ENCODE measurements at places on chromosomes 5 and 9.

- no peak for DNase-seq
These were observed 83.0 kb upstream of the GLIS3 start for GRCh38 chr9:4382722-4383317.

DNA sequence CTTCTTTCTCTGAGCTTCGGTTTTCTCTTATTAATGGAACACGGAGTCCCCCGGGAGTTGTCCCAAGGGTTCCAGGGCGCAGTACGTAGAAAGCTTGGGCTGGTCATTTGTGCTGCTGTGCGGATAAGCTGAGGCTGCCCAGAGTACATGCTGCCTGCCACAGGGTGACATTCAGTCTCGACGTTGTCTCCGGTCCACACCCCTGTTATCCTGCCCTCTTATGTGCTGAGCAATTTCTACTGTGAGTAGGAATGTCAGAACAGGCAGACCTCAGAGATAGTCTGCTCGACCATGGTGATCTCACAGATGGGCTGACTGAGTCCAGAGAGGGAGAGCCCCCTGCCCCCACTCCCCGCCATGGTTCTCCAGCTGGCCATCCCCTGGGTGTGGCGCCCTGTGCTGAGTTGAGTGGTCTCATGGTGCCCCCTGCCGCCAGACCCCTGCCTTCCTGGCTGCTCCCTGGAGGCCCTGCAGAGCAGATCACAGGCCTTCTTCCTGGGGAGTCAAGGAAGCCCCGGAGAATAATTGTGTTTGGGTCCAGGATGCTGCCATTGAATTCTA, 124.0 kb downstream of the RGS3 start:
- no peak for DNase-seq

GRCh38 chr5:147554261-147554817, 44.5 kb upstream of the DPYSL3 start:
- DNase-seq, result no peak

DNA sequence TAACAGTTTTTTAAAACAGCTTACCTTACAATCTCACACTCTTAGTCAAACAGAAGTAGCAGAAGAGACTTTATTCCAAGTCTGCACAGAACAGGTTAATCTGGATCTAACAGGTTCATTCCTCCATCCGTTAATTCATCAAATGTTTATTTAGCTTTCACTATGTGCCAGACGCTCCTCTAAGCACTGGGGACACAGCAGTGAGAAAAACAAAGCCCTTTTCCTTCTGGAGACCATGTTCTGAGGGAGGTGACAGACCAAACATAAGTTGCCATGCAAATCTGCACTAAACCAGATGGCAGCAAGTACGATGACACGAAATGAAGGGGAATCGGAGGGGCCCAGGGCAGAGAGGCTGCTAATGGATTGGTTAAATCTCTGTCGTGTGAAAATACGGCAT, 17.1 kb upstream of the GLIPR2 start:
- DNase-seq, result no peak

DNA sequence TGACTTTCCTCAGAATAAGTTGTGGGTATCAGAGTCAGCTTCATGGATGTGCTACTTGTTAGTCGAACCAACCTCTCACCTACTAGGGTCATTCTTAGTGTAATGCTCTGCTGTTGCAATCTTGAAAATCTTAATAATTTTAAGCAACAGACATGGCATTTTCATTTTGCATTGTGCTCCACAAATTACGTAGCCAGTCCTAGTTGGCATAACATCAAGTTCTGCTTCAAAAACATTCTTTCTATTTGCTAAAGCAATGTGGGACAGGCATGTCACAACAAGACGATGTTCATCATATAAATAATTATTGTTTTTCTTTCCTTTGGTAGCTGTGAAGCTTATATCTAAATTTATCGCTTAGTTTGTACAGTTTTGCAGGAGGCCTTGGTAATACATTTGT, 39.3 kb upstream of the CDH12 start:
- DNase-seq, result no peak

- no peak for DNase-seq
These were observed 551.9 kb upstream of the DMAC1 start for GRCh38 chr9:8351436-8351835.

- no peak for DNase-seq
These were observed 593.0 kb downstream of the BNC2 start for GRCh38 chr9:16277471-16277960.

GRCh38 chr9:78144008-78144381, 91.9 kb upstream of the CEP78 start:
- no peak for DNase-seq

DNA sequence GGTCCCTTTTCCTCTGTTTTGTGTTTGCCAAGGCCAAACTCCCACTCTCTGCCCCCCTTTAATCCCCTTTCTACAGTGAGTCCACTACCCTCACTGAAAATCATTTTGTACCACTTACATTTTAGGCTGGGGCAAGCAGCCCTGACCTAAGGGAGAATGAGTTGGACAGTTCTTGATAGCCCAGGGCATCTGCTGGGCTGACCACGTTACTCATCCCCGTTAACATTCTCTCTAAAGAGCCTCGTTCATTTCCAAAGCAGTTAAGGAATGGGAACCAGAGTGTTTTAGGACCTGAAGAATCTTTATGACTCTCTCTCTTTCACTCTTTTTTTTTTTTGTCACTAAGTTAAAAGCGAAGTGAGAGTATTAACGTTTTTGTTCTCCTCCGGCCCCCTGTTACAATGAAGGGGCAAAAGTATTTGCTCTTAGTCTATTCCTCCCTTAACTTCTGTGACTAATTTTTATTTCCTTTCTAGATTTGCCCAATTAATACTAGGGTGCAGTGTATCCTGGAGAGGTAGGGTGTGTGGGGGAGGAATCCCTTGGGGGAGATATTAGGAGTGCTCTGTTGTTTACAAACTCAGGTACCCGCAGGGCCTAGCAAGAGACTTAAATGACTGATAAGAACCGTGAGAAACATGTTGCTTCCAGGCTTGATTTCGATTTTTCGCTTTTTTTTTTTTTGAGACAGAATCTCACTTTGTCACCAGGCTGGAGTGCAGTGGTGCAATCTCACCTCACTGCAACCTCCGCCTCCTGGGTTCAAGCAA, 14.7 kb downstream of the GM2A start:
- no peak for DNase-seq

DNA sequence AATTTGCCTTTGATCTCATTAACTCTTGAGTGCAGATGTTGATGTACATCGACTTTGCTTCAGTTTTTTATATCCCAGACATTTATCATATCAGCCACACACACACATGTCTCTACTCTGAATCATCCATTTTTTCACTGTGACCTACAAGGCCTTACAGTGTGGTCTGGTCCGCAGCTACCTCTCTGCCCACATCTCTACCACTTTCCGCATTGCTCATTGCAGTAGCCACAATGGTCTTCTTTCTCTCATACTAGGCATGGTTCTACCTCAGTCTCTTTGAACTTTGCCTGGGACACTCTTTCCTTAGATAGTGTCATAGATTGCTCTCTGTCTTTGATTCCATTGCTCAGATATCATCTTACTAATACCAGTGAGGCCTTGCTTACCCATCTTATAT, 87.9 kb upstream of the FSD1L start:
- no peak for DNase-seq

DNA sequence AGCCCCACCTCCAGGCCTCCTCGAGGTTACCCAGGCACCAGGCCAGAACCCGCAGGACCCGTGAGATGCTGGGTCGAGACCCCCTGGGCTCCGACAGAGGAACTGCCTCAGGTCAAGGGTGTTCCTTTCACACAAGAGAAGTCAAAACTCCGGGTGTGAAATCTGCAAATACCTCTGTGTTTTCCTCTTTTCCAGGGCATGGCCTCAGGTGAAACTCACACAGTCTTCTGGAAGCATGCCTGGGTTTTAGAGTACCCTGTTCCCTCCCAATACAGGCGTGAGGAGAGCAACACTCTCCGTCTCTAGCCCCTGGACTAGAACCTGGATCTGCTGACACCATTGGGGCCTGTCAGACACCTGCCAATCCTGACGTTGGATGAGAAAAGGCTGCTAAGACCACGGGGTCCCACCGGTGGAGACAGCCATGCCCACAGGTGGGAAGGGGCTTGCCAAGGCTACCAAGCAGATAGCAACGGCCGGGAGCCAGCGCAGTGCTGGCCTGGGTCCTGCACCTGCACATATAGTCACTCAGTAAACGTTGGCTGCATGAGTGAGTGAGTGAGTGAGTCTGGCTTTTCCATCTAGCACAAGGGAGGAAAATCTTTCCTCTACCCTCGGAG, 182.0 kb upstream of the PPP1R26 start:
- DNase-seq, result no peak

GRCh38 chr5:151298063-151298855, 5.3 kb downstream of the SLC36A3 start:
- no peak for DNase-seq

GRCh38 chr9:114968671-114969070, 38.3 kb upstream of the TNFSF8 start:
- no peak for DNase-seq

DNA sequence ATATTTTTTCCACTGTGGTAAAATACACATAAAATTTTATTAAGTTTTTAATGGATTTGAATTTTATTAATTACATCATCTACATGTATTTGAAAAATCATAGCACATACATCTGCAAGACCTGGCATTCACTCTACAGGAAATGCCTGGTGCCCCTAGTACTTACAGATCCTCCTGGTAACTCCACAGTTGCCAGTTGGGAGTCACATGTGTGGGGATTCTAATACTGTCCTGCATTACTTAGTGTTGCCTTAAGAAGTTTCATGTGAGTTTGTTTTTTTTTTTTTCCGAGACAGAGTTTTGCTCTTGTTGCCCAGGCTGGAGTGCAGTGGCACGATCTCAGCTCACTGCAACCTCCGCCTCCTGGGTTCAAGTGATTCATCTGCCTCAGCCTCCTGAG, 18.1 kb downstream of the KDM3B start:
- no peak for DNase-seq

DNA sequence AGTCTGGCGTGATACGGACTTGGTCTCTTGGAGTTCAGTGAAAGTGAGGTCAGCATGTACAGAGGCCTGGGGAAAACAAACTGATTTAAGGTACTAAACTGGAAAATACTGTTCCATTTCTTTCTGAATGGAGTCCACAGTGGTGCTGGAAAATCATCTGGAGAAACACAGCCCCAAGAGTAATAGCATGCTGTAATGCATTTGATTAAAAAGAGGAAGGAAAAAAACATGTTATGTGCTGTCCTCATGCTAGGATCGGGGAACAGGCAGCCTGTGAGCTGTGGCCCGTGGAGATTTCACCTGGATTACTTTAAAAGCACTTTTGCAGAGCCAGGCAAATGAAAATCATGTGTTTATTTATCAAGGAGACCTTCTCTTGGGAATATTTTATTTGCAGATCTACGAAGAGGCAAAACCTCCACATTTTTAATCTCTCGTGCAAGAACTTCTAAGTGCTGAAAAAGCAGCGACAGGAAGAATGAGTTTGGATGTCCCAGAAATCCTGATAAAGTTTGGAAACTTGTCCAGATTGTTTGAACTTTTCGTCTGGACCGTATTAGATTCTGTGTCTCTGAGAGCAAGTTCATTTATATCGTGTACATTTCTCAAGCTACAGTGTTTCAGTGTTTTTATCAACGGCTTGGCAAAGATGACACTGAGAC, 228.8 kb downstream of the GAS1 start:
- no peak for DNase-seq

- no peak for DNase-seq
These were observed 241.5 kb downstream of the NR3C1 start for GRCh38 chr5:143161885-143162540.

DNA sequence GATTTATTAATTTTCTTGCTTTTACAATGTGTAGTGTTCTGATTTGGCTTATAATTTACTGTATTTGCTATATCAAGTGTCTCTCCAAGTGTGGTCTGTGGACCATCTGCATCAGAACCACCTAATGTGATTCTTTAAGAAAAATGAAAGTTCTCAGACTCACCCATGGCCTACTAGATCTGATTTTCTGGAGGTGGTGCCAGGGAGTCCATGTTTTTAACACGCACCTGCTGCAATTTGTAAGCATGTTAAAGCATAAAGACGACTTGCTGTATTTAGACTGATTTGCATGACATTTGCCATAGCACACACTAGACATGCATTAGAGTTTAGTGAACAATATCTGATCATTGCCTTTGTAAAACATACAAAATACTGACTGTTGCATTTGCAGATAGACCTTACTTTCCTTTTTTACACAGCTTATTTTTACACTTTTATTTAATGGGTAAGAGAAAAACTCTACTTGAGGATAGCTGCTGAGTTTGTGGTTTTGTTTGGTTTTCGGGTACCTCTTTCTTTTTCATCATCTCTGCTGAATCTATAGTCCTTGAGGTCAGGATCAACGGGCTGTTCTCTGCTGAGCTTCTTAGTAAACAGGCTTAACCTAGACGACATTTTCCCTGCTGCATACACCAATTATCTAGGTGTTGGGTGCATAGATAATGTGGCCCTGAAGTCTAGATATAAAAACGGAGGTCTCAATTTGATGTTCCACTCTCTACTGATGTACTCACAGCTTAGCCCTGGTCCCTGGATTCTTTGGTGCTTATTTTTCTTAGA, 138.0 kb upstream of the ZNF366 start:
- DNase-seq, result no peak

DNA sequence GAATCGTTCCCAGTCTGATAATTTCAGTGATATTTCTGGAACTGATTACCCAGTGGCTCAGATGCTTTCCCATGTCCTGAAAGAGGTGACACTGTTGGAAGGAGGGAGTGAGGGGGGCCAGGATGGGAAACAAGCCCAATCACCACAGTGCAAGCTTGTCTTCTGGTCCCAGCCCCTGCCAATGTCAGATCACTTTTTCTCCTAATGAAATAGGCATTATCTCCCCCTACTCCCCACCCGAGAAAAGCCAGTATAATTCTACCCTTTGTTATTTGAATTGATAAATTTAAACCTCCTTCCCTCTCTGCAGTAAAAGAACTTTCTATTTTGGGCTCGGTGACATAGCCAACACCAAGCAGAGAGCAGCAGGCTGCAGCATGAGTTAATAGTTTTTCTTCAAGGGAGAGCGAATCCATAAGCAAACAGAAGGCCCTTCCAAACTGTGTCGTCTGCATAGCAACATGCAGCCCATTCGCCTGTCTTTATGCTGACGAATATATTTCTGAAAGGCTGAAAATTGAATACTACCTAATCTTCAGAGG, 14.6 kb upstream of the PPP2CA start:
- no peak for DNase-seq

- no peak for DNase-seq
These were observed 140.8 kb upstream of the ADAMTSL1 start for GRCh38 chr9:18333157-18333556.

DNA sequence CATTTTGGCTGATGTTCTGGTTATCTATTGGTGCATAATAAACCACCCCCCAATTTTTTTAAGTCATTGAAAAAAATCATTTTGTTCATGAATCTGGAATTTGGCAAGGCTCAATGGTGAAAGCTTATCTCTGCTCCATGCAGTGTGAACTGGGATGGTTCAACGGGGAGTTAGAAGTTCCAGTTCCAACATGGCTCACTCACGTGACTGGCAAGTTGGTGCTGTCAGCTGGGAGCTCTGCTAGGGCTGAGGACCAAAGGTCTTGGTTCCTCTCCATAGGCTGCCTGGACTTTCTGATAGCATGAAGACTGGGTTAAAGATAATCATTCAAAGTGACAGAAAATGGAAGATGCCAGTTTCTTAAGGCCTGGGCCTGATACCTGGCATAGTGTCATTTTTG, 3.1 kb upstream of the SPATA24 start:
- DNase-seq, result no peak

Measured in epithelial cell of prostate (primary cell).